Fibroblast of the aortic adventitia (primary cell): ENCODE measurements at places on chromosomes 5 and 9. TPM values are rescaled to one million over a fixed set of nuclear protein-coding genes. Genes with fewer than 3 reads are reported as not detected.

Gene AK8
- total RNA-seq, result 0.18 TPM in 1 of 2 replicates, not detected in the other

Gene ZNF366
- total RNA-seq, result not detected in 2 replicates

Gene SLC4A9
- total RNA-seq, result not detected in 2 replicates

Gene TAL2
- total RNA-seq, result not detected in 2 replicates

Gene SURF6
- 6.9 and 13.5 TPM in 2 replicates for total RNA-seq

Gene PARP8
- total RNA-seq, result 8.2 and 20.1 TPM in 2 replicates

Gene ECSCR
- 0.36 and 1.1 TPM in 2 replicates for total RNA-seq

Gene NUTM2G
- total RNA-seq, result not detected in 2 replicates

Gene RFESD
- total RNA-seq, result 0.33 and 4.7 TPM in 2 replicates

Gene FBP1
- total RNA-seq, result not detected in 2 replicates
